Lower leg skin (tissue), 4 donors: ENCODE measurements at places on chromosomes 7 and 10.
A peak's percentile ranks its signal among the peaks of the same experiment; 100 is the strongest.

- peak; percentile 59 for DNase-seq
These were observed 233.1 kb downstream of the PLXNA4 start for GRCh38 chr7:132343199-132343598.

- DNase-seq, result no peak
These were observed 290.5 kb downstream of the USP6NL start for GRCh38 chr10:11320809-11321520.

GRCh38 chr10:110931769-110932381 is 12.5 kb downstream of the SHOC2 start:
- DNase-seq, result no peak

GRCh38 chr10:10500937-10501336 is 516.7 kb upstream of the CELF2 start:
- no peak for DNase-seq

GRCh38 chr7:83036130-83036529 is 126.6 kb downstream of the PCLO start:
- DNase-seq, result no peak

GRCh38 chr10:21740989-21741388 is 207.0 kb downstream of the MLLT10 start:
- no peak for DNase-seq

- DNase-seq, result no peak
These were observed 23.5 kb upstream of the PANK1 start for GRCh38 chr10:89668386-89669071.

GRCh38 chr10:7421526-7421925 is 10.7 kb upstream of the SFMBT2 start:
- DNase-seq, result no peak

- DNase-seq, result no peak
These were observed 447.2 kb downstream of the INHBA start for GRCh38 chr7:41255716-41256115.
